ENCODE measurements at places on chromosomes 1 and 21.

DNA sequence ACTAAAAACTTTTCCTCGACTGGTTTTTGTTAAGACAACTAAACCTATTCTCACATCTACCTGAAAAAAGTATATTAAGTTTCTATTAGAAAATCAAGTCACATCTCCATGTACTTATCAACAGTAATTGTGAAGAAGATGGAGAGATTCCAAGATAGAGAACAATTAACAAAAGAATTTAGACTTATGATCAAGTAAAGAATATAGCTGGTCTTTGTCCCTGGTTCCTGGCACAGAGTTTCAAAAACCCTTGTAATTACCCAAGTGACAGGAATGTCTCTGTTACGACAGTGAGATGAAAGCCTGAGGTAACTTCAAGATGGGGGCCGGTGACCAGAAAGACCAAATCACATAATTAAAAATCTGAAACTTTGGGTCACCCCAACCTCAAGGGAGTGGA lies 91.6 kb downstream of the ASH1L start:
- DNase-seq, result no peak

DNA sequence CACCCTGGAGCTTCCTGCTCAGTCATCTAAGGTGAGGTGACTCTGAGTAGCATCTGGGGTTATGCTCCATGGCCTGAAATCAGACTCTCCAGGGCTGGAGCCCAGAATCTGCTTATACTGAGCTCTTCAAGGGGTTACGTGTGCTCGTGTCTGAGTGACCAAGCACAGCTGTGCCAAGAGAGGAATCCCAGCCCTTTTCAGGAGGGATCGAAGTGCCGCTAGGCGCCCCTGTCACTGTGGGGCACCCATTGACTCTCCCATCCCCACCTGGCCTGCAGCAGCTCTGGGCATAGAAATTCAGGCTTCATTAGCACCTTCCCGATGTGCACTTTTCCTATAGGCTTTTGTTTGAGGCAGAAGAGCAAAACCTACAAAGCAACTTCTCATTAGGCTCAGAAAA lies 13.8 kb downstream of the VASH2 start:
- peak; percentile 39 for DNase-seq

- no peak for DNase-seq
Measured at GRCh38 chr1:84164161-84164560, 20.1 kb downstream of the PRKACB start.

DNA sequence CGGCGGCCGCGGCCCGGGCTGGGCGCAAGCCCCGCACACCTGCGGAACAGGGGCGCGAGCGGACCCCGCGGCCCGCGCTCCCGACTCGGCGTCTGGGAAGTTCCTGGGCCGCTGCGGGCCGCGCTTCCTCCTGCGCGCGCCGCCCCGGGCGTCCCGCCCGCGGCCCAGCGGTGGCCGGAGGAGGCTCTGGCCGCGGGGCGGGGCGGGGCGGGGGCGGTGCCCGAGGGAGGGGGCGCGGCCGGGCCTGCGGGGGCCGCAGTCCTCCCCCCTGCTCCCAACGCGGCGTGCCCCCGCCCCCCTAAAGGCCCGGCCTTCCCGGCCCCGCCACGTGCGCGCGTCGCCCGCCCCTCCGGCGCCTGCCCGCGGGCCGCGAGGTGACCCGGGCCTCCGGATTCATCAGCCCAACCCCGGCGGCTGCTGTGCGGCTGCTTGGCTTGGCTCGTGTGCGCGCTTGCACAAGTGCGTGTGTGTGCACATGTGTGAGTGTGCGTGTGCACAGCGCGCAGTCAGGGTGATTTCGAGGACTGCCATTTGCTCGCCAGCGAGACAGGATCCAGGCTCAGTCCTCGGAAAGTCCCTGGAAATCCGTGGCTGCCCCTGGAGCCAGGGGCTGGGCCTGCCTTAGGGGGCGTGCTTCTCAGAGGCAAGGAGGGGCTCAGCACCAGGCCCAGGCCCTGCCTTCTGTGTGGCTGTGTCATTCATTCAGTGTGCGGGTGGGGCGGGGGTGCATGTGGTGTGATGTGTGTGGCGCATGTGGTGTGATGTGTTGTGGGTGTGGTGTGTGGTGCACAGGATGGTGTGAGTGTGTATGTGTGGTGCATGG lies at the start of gene C2CD2:
Gene C2CD2, minus strand, starts transcription at position 188 of the 823 bp plus-strand sequence. CDS start 370 bp downstream, outside the sequence.
- peak; percentile 66 for DNase-seq

DNA sequence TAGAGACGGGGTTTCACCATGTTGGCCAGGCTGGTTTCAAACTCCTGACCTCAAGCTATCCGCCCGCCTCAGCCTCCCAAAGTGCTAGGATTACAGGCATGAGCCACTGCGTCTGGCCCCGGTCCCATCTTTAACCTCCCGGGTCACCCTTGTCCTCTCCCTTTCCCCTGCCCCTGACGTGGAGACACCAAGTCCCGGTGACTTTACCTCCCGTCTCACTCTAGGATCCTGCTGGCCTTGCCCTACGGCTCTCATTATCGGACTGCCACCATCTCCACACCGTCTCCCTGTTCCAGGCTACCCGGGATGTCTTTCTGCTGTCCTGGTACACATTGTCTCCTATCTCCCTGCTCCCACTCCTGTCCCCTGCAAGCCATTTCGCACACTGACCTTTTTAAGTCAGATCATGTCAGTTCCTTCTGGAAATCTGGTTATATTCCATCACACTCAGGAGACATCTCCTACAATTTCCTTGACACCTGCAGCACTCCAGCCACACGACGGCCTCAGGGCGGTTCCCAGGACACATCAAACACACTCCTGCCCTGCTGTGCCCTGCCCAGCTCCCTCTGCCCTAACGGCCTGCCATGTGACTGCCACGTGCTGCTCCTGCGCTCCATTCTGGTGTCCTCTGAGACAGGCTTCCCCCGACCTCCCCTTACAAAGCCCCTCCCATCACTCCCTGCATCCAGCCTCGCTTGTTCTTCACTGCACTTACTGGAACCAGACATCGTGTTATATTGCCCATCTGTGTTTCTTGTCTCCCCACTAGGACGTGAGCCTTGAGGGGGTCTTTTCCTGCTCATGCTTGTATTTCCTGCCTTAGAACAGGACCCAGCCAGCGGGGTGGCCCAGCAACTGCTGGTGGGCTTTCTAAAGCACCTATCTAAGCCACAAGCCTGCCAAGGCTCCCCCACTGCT lies 32.7 kb downstream of the TTC39A start:
- peak; percentile 54 for DNase-seq

DNA sequence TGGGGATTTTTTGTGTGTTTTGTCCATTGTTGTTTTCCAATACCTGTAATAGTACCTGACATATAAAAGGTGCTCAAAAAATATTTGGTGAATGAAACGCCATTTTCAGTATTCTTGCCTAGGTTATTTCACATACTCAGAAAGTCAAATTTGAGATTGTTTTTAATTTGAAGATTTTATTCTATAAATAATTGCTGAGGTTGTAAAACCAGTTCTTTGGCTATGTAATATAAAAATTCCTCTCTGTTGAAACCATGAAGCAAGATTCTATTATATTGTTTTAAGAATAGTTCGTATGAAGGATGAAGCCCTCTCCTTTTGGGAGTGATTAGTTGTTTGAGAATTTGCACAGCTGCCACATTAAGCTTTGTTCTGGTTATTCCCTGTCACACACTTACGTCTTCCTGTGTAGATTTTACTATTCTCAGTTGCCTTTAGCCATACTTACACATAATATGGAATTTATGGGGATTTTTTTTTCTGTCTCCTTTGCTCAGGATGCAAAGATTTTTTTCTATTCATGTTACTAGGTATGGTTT lies 60.2 kb upstream of the MPC2 start:
- DNase-seq, result no peak

- no peak for DNase-seq
Measured at GRCh38 chr1:18908911-18909771, 6.8 kb upstream of the ALDH4A1 start.

- DNase-seq, result no peak
Measured at GRCh38 chr1:5579966-5580365, 412.3 kb downstream of the NPHP4 start.

- DNase-seq, result peak; percentile 4
Measured at GRCh38 chr1:33244809-33245186, 11.5 kb upstream of the ZNF362 start.

GRCh38 chr1:5975133-5975880 lies 16.9 kb downstream of the NPHP4 start:
- peak; percentile 81 for DNase-seq

- no peak for DNase-seq
Measured at GRCh38 chr1:236024641-236025040, 40.2 kb downstream of the NID1 start.

DNA sequence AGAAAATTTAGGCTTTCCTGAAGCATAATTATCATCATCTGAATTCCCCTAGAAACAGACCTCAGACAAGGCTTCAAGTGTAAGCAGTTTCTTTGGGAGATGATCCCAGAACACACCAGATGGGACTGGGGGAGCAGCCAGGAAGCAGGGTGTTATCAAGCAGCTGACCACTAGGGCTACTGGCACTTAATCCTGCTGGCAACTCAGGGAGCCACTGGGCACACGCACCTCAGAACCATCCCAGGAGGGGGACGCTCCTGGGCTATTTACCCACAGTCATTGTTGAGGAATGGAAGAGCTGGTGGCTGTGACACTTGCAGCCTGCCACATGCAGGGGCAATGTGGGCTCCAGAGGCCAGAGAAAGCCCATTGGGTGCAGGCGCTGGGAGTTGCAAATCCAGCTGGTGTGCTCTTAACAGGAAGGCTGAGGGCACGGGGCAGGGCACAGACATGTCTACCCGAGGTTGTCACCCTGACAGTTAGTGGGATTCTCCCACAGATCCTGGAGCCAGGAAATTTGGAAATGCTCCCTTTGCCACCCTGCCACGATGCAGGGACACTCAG lies 15.1 kb upstream of the IL22RA1 start:
- peak; percentile 28 for DNase-seq

- DNase-seq, result no peak
Measured at GRCh38 chr1:232596666-232597303, 33.1 kb downstream of the SIPA1L2 start.

- no peak for DNase-seq
Measured at GRCh38 chr21:45799765-45800338, 156.3 kb downstream of the PCBP3 start.

DNA sequence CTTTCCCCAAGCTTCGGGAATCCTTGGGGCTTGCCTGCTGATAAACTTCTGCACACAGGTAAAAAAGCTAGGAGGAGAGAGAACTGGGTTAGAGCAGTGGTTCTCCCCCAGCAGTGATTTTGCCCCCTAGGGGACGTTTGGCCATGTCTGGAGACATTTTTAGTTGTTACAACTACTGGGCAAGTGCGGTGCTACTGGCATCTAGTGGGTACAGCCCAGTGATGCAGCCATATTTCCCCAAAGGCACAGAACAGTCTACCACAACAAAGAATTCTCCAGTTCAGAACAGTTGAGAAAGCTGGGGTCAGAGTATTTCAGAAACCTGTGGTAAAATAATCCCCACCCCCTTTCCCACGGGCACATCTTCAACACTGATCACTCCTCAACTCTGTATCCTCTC lies 41.3 kb downstream of the LRRC71 start:
- peak; percentile 66 for DNase-seq

DNA sequence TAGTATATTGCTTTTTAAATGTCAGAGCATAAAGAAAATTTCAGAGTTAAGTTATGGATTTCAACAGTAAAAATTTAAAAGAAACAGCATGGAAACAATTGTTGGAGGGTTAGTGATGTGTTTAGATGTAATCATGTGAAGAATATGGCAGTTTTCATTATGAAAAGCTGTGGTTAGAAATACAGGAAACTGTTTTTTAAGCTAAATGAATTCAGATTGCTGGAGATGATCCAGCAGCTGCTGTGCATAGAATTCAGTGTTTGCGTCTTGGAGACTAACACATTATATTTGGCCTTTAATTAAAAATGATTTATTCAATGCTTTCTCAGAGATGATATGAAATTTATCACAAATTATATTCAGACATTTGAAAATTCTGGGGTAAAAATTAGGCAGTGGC lies 273.6 kb upstream of the LRRC7 start:
- DNase-seq, result no peak

- peak; percentile 51 for DNase-seq
Measured at GRCh38 chr21:44529503-44530125, 10.4 kb downstream of the KRTAP10-1 start.

- no peak for DNase-seq
Measured at GRCh38 chr1:30253807-30254440, 469.5 kb downstream of the MATN1 start.

DNA sequence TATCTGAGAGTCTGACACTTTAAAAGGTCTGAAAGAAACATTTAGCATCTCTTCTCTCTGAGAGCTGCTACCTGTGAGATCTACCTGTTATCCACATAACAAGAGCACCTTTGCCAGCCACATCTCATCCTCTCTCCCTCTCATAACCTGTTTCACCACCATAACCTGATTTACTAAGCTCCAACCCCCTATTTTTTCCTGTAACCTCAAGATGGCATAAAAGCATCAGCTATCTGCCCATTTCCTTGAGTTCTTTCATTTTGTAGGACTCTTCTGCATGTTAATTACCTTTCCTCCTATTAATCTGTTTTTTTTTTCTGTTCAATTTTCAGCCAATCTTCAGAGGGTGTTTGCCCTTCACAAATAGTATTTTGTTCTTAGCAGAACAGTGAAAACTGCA lies 136.5 kb upstream of the KCNK1 start:
- DNase-seq, result no peak

DNA sequence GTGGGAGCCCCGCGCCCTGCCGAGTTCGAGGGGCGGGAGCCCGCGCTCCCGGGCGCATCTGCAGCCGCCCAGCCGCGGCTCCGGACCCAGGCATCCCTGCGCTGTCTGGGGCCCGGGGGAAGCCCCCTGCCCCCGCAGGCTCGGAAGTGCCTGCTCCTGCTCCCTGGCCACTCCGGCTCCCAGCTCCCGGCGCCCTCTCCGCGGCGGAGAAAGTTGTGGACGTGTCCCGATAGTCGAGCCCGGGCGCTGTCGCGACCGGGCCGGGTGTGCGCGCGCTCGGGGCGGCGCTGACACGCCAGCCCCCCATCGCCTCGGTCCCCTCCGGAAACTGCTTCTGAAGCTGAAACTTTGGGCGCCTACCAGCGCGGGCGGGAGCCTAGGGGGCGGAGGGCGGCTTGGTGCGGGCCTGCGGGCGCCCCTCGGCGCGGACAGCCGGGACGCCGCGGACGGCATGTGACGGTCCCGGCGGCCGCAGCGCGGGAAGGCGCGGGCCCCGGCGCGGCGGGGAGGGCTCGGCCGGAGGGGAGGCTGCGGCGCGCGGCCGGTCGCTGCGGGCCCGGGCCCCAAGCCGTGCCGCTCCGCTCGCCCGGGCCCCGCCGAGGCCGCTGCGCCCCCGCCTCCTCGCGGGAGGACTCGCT lies 515 bp downstream of the MAN1C1 start:
- peak; percentile 74 for DNase-seq

GRCh38 chr1:98005326-98006010 lies 84.6 kb upstream of the DPYD start:
- DNase-seq, result no peak

GRCh38 chr1:61581251-61581650 lies 143.7 kb downstream of the TM2D1 start:
- DNase-seq, result no peak

Data from activated effector memory CD4-positive, alpha-beta T cell treated with anti-CD3 and anti-CD28 coated beads, Interleukin-2, amount 50 U/mL, for 16 hours (primary cell).